GM12878 (cell line): ENCODE measurements at places on chromosomes 6 and 20.

- DNase-seq = no peak
Observed at GRCh38 chr6:113006494-113006893, 659.4 kb downstream of the RFPL4B start.

DNA sequence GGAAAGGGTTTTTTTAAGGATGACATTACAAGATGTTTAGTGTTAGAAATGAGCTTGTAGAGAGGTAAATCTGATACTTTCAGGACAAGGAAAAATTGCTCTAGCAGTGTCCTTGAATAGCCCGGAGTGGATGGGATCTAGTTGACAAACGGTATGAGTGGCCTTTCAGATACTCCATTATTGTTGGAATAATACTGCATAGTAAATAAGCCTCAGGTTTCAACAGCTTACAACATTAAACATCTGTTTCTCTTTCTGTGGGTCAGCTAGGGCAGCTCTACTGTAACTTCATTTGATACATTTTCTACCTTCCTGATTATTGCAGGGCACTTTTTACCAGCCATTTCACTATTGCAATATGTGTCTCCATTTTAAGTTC lies 118.0 kb downstream of the B3GAT2 start:
- no peak for DNase-seq

DNA sequence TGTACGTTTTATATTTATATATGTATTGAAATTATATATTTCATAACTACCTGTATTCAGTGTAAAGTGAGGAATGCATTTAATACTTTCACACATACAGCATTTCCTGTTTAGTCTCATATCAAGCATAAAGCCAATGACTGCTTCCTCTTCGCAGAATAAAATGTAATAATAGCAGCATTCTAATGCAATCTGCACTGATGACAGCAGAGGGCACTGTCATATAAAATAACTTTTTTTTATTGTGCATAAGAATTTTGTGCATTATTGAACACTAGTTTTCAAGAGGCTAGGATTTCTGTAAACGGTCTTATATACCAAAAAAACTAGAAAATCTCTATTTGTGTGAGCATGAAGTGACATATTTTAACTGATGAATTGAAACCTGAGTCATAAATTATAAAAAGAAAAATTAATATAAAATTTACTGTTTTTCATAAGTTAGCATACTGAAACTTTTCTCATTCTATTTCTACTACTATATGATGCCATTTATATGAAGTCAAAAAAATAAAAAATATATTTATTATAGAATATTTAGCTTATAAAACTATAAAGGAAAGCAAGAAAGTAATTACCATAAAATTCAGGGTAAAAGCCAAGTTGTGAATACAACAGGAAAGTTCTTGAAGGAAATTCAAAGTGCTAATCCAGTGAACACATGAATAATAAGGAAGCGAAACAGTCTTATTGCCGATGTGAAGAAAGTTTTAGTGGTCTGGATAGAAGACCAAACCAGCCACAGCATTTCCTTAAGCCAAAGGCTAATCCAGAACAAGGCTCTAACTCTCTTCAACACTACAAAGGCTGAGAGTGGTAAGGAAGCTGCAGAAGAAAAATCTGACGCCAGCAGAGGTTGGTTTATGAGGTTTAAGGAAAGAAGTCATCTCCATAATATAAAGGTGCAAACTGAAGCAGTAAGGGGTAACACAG lies 36.3 kb downstream of the RNF146 start:
- DNase-seq = no peak

DNA sequence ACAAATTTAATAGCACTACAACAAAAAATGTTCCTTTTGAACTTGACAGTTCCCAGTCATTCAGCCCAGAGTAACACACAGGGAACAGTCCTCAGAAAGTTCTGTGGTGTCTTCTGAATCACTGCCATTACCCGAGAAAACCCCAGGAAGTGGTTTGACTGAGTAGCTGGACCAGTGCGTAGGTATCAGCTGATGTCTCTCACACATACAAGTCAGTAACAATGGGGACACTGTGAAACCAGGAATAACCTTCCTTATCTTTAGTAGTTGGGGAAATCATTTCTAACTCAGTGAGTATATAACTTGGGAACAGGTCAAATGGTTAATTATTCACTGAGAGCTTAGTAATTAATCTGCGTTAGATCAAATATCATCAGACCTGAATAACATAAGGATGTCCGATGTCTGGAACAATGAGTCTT lies 73.1 kb downstream of the HIVEP2 start:
- no peak for DNase-seq

GRCh38 chr6:158322400-158322723 lies 10.1 kb downstream of the TULP4 start:
- no peak for DNase-seq

DNA sequence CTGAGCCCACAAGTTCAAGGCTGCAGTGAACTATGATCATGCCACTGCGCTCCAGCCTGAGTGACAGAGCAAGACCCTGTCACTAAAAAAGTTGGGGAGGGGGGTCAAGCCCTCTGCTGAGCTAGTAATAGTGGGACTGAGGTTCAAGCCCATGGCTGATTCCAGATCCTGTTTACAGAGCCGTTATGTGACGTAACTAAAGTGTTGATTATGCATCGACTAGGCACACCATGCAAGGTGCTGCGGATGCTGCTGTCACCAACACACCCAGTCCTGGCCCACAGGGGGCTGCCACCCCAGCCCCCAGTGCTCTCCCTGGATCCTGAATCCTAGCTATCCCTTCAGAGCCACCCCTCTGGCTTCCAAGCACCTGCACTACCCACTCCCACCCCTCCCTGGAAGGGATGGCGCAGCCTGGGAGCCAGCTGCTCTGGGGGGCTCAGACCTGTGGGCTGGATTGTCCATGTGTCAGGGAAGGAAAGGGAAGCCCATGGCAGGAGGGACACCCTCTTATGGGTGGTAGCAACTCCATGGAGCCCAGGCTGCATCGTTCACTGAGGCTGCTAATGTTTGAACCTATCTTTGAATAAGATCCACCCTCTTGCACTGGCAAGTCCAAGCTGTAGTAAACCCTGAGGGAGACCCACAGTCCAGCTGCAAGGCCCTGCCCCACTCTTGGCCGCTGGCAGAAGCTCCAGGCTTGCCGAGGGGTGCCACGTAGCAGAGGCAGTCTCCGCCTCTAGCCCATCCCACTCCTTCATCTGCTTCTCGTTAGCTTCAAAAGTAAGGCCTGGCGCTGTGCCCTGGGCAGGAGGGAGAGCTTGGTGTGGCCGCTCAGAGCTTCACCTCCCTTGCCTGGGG lies 95.0 kb downstream of the SNX5 start:
- no peak for DNase-seq

DNA sequence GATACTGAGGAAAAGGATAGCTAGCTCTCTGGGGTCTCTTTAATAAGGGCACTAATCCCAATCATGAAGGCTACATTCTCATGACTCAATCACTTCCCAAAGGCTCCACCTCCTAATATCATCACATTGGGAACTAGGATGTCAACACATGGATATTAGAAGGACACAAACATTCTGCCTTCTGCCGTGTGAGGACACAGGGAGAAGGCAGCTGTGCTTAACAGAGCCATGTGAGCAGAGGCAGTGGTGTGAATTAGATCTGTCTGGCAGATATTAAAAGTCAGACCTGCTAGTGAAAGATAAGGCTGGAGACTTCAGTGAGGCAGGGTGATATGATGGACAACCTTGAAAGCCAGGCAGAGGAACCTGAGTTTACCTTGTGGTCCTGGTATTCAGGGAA lies 341.9 kb downstream of the ARHGAP18 start:
- DNase-seq = no peak

GRCh38 chr6:27684264-27685211 lies 211.6 kb upstream of the ZNF184 start:
- peak; percentile 75 for DNase-seq

- DNase-seq = no peak
Observed at GRCh38 chr6:16421462-16421960, 183.1 kb downstream of the GMPR start.

DNA sequence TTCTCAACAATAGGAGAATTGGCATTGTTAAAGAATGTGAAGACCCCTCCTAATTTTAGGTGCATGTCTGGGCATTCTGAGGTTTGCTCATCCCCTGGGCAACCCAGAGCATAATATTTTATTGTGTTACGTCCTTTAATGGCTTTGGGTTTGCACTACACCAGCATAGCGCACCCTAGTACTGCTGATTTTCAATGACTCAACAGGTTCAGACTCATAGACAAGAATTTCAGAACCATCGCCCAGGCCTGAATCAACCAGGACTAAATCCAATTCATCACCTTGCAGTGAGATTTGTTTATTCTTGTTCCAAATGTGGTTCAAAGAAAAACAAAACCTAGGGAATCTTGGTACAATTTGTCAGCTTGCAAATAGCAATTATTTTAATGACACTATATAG lies 137.8 kb upstream of the PHACTR1 start:
- DNase-seq = no peak

DNA sequence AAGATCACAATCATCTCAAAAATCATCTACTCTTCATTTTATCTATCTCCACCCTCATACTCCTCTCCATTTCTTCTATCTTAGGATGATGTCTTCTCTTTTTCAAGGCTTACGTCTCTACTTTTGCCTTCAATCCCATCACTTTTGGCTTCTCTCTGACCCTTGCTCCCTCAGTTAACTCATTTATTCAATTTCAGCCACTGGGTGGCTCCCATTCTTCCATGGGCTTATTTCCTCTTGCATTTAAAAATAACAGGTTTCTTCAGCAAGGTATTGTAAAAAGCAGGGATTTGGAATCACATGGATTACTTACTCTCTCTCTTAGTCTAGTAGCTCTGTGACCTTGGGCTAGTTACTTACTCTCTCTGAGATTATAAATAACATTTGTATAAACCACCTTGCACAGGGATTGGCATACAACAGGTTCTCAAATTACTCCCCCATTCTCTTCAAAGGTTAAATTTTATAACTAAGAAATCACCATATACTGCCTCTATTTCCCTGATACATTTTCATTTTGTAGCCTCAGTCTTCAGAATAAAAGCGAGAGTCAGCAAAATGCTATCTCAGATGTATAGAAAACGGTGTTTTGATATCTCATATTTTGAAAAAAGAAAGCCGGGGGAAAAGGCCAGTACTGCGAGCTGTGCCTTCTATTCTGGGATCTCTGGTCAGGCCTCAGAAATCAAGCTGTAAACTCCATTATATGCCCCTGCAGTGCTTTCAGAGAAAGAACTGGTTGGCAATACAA lies 5.5 kb downstream of the ZSCAN12 start:
- DNase-seq = no peak

GRCh38 chr6:18211338-18211737 lies 53.0 kb downstream of the DEK start:
- DNase-seq = peak; percentile 91

DNA sequence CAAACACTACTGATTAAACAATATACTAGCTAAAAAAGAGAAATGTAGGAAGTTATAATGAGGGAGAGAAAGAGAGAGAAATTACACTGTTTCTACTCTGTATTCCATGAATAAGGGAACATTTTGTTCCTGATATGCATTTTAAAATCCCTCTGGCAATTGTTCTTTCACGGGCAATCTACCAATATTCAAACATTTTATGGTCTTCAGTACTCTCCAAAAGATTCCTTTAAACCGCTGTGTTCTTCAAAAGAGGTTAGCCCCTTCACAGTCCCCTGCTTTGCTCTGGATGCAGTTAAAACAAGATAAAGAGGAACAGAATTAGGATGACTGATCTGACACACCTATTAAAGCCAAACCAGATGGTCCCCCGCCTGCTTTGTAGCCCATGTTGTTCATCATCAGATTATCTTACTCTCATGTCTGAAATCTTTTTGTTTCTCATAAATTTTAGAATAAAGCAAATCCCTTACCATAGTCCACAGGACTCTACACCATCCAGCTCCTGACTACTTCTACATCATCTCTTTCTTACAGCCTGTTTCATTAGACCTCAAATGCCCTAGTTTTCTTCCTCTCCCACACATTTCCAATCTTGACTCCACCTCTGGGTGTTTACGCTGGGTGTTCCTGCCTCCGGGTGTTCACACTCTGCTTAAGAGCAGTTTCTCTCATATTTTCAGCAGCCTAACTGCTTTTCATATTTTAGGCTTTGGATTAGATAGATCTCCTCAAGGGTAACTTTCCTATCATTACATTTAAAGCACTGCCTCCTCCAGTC lies 399.7 kb downstream of the COL12A1 start:
- DNase-seq = no peak

GRCh38 chr6:131172222-131172621 lies 37.0 kb downstream of the AKAP7 start:
- no peak for DNase-seq

- DNase-seq = no peak
Observed at GRCh38 chr20:17995967-17996819, 27.4 kb downstream of the MGME1 start.

- DNase-seq = no peak
Observed at GRCh38 chr6:14211562-14211942, 94.0 kb downstream of the CD83 start.

GRCh38 chr6:11922901-11923300 lies 89.2 kb upstream of the HIVEP1 start:
- DNase-seq = no peak

DNA sequence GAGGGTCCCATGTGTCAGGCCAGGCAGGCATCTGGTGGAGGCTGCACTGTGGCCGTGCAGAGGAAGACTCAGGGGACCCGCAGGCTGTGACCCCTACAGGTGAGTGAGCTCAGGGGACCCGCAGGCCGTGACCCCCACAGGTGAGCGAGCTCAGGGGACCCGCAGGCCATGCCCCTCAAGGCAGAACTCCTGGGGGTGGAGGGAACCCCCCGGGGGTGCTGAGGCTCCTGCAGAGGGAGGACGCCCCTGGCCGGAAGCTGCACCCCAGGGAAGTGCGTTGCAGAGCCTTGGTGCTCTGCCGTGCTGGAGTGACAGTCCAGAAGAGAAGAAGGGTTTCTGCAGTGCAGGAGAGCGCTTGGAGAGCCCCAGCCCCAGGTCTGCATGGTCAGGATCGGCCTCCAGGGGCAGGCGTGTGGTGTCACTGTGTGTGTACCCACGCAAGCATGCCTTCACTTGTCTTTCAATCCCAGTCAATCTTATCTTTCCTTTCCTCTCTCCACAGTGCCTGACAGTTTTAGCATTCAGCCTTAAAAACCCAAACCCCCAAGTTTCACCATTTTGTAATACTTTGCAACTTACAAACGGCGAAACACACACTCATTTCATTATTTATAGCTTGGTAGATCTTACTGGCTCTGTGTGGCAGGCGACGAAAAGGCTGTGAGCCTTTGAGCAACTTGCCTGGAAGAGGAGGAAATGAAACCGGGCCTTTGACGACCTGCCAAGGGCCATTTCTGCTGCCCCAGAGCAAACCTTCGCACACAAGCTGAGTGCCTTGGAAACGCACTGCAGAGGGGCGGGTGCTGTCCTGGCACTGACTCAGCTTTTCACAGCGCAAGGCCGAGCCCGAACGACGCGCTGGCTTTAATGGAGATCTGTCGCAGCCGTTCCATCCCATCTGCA lies 101.4 kb upstream of the AGPAT4 start:
- no peak for DNase-seq

DNA sequence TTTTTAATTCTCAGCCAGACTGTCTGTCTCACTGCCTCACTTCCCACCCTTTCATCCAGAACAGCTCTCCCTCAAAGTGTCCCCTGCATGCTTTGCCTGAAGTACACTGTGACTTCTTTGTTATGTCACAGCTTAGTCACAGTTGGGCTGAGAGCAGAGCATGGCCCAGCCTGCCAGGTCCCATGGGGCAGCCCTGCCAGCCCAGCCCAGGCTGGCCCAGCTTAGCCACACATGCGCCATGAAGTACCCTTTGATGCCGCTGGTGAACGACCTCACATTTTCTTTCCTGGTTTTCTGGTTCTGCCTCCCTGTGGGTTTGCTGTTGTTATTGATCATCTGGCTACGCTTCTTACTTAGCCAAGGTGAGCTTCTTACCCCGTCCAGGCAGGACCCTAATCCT lies at the start of gene ADIG:
TSS of gene ADIG (plus strand) at position 185 of the 400 bp plus-strand sequence. CDS start at position 239, 54 bp downstream.
- no peak for DNase-seq
